ENCODE measurements at places on chromosomes 4 and X.

DNA sequence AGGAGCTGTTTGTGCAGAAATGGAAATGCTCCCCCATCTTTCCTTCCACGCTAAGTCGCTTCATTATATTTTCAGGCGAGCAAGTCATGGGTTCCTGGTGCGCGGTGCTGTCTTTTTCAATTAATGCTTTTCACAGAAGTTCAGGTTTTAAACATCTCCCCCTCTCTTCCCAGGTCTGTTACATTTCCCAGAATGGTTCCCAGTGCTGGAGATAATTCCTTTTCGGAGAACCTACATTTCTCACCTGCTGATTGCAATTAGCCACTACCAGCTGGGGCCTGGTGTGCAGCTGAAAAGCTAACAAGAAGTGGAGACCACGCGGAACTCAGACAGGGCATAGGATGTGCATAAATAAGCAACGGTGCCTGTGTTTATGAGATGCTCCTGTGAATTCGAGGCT lies 217.8 kb downstream of the MID1IP1 start:
- no peak for DNase-seq

DNA sequence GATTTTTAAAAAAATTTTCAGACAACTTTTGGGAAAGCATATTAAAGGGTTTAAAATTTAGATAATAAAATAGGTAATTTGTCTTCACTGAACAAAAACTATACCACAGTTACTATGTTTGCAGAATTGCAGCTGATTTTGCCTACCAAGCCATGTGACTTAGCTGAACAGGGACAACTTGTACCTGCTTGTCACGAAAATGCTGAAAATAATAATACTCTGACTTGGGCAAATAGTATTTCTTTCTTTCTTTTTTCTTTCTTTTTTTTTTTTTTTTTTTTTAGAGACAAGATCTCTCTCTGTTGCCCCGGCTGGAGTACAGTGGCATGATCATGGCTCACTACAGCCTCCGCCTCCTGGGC lies 225.2 kb upstream of the PPP1R2C start:
- no peak for DNase-seq

DNA sequence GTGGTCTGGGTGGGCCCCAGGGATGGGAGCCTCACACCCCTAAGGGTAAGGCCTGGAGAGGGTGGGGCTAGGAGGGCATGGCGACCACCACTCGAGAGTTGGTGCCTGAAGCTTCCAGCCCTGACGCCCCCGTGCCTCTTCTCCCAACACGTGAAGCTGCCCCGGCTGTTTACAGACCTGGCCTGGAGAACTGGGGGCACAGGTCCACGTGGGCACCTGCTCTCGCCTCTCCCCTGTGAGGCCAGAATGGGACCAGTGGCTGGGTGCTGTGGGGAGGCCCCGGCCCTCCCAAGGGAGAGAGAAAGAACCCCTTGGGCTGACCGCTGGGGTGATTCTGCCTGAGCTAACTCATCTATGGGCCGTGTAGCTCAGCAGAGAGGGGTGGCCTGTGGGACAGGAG lies 15.5 kb downstream of the NAT8L start:
- DNase-seq, result no peak

DNA sequence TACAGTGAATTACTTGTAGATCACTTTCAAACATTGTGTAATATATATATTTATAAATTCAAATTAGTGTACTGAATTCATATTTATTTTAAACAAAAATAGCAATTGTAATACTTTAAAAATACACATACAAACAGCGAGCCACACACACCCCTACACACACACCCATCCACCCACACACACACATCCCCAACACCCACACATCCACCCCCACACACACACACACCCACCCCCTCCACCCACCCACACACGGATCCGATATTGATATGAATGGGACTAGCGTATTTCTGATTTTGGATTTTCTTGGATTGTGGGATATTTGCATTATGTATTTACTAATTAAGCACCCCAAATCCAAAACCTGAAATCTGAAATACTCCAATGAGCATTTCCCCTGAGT lies 451.2 kb downstream of the PCDH7 start:
- no peak for DNase-seq

DNA sequence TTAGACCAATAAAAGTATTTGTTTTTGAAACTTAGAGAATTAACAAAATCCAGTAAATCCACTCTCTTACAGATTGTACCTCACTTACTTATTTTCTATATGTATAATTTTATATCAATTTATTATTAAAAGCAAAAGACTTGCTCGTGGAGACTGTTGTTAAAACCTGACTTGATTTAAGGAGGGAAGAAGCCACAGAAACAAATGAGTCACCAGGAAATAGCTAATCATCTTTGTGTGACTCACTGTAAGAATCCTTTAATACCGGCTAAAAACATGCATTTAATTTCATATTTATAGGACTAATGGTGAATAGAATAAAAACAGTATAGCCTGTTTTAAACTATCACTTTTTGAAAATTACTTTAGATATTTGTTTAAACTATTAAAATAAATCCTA lies 29.9 kb upstream of the UBE2NL start:
- no peak for DNase-seq
